WTC11 (cell line): ENCODE measurements at places on chromosomes 7 and 10.

DNA sequence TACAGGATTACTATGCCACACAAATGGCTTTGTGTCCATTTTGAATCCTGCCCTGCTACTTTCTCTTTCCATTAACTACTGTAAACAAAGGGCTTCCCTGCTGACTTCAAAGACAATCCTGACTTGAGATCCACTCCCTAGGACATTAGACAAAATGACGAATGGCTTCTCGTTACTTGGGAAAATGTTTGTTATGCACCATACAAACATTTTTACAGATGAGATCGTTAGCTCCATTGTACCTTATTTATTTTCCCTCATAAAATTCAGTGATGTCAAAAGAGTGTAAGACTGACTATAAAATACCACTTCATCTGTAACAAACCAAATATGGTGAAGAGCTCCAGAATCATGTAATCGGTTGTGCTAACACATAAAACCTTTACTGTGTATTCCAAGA, 121.8 kb downstream of the CD36 start:
- DNase-seq: no peak

GRCh38 chr10:15491856-15492642, 121.0 kb upstream of the FAM171A1 start:
- DNase-seq: no peak

DNA sequence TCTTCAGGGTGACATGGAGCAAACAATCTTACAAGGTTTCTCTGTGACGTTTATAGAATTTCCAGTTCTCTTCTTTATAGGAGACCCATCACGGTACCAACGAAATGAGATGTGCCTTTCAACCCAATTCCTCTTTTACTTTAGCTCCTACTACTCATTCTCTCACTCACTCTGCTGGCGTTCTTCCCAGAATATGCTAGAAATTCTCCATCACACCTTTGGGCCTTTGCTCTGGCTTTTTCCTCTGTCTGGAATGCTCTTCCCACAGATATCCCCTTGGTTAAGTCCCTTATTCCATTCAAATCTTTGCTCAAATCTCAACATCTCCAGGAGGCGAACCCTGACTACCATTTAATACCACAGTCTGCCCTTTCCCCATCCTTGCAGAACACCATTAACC, 39.0 kb downstream of the SEMA3C start:
- DNase-seq: no peak

- no peak for DNase-seq
These were observed 37.5 kb upstream of the DNAJB6 start for GRCh38 chr7:157299317-157299612.

DNA sequence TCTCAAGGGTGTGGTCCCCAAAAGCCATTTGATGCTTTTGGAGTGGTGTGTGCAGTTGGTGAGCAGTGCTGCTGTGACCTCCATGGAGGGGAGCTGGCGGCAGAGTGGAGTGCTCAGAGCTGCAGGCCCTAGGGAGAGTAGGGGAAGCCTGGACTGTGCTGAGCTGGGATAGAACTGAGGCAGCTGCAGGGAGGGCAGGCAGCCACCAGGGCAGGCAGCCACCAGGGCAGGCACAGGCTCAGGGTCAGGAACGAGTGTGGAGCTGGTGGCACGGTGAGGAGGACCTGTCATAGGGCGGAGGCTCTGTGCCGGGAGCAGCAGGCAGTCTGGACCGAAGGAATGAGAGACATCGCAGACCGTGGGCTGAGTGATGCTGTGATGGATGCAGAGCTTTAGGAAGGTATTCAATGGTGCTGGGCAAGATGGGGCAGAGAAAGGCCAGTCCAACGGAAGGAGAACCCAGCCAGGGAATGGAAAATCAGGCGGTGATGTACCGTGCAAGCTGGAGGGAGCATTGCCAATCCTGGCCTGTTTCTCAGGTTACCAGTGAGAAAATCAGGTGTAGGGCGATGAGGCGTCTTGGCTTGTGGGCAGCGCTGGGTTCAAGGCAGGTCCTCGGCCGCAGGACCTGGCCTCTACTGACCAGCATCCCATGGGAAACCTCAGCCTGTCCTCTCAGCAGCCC, 152.6 kb downstream of the CAMK1D start:
- DNase-seq: no peak

- no peak for DNase-seq
These were observed 192.2 kb downstream of the CAMK1D start for GRCh38 chr10:12541446-12542067.

DNA sequence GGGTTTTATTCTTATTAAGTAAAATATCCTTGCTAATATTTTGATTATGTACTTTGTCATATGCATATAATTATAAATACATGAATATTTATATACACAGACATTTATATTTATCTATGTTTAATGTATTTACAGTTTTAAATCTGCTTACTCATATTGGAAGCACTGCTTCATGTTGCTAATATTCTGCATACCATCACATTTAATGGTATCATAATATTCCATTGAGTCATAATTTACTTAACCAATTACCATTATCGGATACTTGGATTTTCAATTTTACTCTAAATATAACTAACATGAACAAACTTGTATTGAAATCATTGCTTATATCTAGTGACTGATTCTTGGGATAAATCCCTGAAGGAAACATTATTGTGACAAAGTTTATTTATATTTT, 155.2 kb downstream of the MBL2 start:
- DNase-seq: no peak

DNA sequence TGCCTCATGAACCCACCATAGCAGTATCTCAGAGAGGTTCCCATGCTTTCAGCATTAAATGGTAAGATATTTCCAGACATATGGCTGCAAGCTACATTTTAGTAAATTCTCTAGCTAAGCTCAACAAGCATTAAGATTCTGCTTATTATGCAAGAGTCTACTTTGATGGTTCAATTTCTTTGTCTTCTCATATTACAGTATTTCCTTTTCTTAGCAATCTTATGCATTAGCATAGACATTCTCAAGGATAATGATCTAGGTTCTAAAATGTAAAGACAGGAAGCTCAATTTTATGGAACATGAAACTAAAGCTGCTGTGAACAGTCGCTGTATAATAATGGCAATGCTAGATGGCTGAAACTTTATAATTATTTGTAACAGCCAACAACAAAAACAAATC, 39.2 kb downstream of the MEOX2 start:
- no peak for DNase-seq

DNA sequence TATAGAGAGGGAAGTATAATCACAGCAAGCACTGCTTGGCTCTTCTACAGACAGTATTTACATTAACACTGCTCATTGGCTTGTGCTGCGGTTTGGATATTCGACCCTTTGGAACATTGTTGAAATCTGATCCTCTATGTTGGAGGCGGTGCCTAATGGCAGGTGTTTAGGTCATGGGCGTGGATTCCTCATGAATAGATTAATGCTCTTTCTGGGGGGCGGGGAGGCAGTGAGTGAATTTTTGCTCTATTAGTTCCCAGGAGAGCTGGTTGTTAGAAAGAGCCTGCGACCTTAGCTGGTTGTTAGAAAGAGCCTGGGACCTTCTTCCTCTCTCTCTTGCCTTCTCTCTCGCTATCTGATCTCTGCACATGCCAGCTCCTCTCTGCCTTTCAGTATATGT, 77.3 kb upstream of the SVIL start:
- peak; percentile 59 for DNase-seq
